Esophagus squamous epithelium (tissue), 5 donors: ENCODE measurements at places on chromosomes 1 and 21. TPM values are rescaled to one million over a fixed set of nuclear protein-coding genes. Genes with fewer than 3 reads are reported as not detected.

DNA sequence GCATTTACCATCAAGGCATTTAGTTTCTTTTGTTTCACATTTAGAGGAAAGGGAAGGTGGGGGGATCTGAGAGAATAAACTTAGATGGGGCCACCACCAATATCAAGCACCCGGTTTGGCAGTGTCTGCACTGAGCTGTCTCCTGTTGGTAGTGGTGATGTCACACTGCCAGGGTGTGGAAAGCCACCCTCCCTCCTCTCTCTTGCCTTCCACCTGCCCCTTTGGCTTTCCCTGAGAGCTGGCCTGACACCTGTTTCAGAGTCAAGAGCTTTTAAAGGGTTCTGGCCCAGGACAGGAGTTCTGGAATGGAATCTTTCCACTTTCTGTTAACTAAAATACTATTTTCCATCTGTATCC lies 13.4 kb downstream of the ATF3 start:
- H3K4me3 ChIP-seq: no peak overlapping the region
- H3K36me3 ChIP-seq: peaks cover 35% of the 10 kb centered on the region
- H3K27me3 ChIP-seq: no peaks in the 10 kb centered on the region
- no peak overlapping the region for H3K27ac ChIP-seq
- H3K4me1 ChIP-seq: peaks cover 5% of the 10 kb centered on the region

GRCh38 chr1:235075048-235075776 lies 53.4 kb downstream of the TOMM20 start:
- H3K27me3 ChIP-seq: no peaks in the 10 kb centered on the region
- H3K4me1 ChIP-seq: peaks cover 49% of the 10 kb centered on the region
- H3K27ac ChIP-seq: peak overlapping the region; percentile 90
- H3K36me3 ChIP-seq: no peaks in the 10 kb centered on the region
- no peak for DNase-seq

GRCh38 chr1:71788113-71788512 lies 494.2 kb downstream of the NEGR1 start:
- H3K27me3 ChIP-seq: no peaks in the 10 kb centered on the region
- H3K27ac ChIP-seq: no peak overlapping the region
- H3K4me1 ChIP-seq: no peaks in the 10 kb centered on the region
- H3K36me3 ChIP-seq: no peaks in the 10 kb centered on the region
- H3K4me3 ChIP-seq: no peak overlapping the region

- H3K4me3 ChIP-seq: peak within 1 kb of the TSS; percentile 68
- H3K36me3 ChIP-seq: no peaks in the 10 kb centered on the region
Measured at GRCh38 chr1:244461245-244462071, at the start of gene CATSPERE. TSS of gene CATSPERE (plus strand) at chr1:244461273. CDS start at chr1:244461430, 157 bp downstream.

GRCh38 chr1:70616946-70617345 lies 205.9 kb downstream of the CTH start:
- H3K27ac ChIP-seq: no peak overlapping the region
- H3K27me3 ChIP-seq: no peaks in the 10 kb centered on the region
- H3K36me3 ChIP-seq: no peaks in the 10 kb centered on the region
- DNase-seq: no peak
- no peak overlapping the region for H3K4me3 ChIP-seq

GRCh38 chr1:192807211-192808162 lies 1.4 kb upstream of the RGS2 start:
- H3K27me3 ChIP-seq: no peaks in the 10 kb centered on the region
- no peak for DNase-seq
- H3K4me3 ChIP-seq: peak overlapping the region; percentile 79

DNA sequence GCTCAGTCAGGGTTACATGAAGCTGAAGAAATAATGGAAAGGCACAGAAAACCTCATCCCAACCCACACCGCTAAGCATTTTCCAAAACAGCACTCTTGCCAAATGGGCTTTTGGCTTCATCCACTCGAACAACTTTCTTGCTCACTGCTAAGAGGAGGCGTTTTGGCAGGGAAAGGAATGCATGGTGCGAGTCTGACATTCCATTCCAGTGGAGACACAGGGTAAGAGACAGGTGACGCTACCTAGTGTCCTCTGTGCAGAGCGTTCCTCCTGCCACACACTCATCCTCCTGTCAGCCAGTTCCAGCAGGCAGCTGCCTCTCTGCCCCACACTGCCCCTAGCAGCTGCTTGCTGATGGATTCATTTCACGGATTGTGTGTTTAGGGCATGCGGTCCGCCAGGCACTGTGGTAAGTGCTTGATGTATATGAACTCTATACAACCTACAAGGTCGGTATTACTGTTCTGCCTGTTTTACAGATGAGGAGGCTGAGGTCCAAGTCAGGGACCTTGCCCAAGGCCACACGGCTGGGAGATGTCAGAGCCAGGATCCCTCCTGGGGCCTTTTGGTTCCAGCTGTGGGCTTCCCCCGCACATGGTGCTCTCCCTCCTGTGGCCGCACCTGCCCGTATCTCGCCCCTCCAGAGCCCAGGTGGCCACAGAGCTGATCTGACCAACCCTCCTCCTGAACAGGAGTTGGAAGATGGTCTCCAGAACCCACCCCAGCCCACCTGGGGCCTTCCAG lies 25.7 kb upstream of the BACE2 start:
- H3K4me1 ChIP-seq: peaks cover 11% of the 10 kb centered on the region
- no peak overlapping the region for H3K4me3 ChIP-seq
- no peak overlapping the region for H3K27ac ChIP-seq
- no peak for DNase-seq

DNA sequence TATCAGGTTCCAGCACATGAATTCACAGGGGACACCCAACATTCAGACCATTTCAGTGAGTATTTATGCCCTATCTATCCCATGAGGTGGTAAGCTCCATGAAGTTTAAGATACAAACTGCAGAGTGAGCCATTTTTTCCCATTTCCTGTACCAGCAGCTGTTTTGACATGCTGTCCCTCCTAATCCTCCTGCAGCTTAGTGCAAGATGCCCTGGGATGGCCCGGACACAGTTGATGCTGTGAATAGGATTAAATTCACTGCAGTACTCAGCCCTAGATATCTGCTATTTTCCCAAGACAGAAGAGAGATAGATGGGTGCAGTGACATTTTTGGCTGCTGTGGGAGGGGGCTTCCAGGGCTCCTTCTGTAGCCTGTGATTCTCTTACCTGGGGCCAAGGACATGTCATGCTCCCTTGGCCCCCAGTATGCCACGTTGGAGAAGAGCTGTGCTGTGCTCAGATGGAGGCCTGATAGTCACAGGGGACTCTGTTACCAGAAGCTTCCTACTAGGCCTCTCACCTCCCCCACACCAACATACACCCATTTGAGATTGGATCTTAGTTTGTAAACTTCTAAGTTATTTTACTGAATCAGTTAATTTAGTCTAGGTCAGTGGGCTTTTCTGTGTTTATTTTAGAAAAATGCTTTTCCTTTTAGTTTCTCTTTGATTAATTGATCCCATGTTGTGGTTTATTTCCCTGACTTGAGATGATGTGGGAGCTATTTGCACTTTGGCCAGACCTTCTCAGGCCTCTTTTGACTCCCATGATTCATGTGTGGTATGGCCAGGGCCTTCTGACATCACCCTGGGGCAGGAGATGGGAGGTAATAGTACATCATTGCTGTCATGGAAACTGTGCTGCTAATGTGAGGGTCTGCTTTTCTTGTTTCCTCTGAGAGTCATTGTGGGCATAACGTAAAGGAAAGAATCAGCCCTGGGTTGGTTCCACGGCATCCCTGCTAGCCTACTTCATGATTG lies 92.6 kb downstream of the ST3GAL3 start:
- DNase-seq: no peak
- H3K4me3 ChIP-seq: no peak overlapping the region
- H3K4me1 ChIP-seq: no peaks in the 10 kb centered on the region
- H3K36me3 ChIP-seq: no peaks in the 10 kb centered on the region
- H3K27ac ChIP-seq: no peak overlapping the region

GRCh38 chr1:204653590-204654340 lies 31.8 kb downstream of the LRRN2 start:
- no peak for DNase-seq
- H3K27me3 ChIP-seq: no peaks in the 10 kb centered on the region
- H3K4me3 ChIP-seq: no peak overlapping the region
- no peaks in the 10 kb centered on the region for H3K4me1 ChIP-seq

- no peak overlapping the region for H3K27ac ChIP-seq
- no peaks in the 10 kb centered on the region for H3K36me3 ChIP-seq
- H3K4me3 ChIP-seq: no peak overlapping the region
Measured at GRCh38 chr1:66282343-66282852, 251.6 kb upstream of the SGIP1 start.

DNA sequence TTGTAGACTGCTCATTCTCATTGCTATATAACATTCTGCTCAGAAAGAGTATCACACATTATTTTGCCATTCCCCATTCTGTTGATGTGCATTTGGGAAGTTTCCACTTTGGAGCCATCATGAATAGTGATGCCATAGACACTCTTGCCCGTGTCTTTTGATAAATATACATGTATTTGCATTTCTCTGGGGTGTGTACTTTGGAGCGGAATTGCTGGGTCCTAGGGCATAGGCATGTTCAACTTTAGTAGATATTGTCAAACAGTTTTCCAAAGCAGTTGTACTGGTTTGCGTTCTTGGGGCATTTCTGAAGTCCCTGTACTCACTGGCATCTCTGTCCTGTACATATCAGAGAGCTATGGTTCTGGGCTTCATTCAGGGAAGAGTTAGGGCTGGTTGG lies 52.1 kb downstream of the PIK3CD start:
- no peaks in the 10 kb centered on the region for H3K36me3 ChIP-seq
- DNase-seq: no peak
- no peak overlapping the region for H3K27ac ChIP-seq
- H3K4me1 ChIP-seq: peaks cover 11% of the 10 kb centered on the region

DNA sequence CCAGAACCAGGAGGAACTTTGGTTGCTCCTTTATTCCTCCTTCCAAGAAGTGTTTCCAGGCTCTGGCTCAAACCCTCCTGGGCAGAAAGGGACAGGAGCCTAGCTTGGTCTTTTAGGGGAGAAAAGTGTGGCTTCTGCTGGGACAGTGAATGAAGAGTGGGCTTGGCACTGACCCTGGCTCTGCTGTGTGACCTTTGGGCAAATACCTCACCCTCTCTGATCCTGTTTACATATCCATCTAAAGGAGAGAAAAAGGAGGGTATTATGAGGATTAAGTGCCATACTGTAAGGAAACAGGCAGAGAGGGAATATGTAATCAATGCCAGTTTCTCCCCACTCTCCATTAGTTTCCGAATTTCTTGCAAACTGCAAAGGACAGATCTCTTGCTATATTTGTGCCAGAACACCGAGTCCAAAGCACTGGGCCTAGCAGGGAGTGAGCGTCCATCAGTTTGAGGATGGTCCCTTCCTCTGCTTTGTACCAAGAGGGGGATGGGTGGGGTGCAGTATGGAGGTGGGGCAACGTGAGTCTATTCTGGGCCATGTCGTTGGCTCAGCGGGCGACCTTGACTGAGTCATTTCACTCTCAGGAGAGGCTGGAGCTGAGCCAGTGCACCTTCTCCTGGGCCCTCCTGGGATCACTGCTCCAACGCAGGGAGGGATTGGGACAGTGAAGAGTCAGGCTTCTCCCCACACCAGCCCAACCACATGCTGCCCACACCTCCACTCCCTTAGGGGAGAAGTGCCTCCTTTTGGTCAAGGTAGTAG lies 38.4 kb downstream of the IGSF21 start:
- no peak overlapping the region for H3K27ac ChIP-seq
- H3K4me1 ChIP-seq: no peaks in the 10 kb centered on the region
- no peaks in the 10 kb centered on the region for H3K36me3 ChIP-seq
- H3K27me3 ChIP-seq: no peaks in the 10 kb centered on the region

- no peaks in the 10 kb centered on the region for H3K4me1 ChIP-seq
- H3K36me3 ChIP-seq: peaks cover 7% of the 10 kb centered on the region
- no peak overlapping the region for H3K27ac ChIP-seq
Measured at GRCh38 chr1:234437423-234438171, 41.4 kb downstream of the TARBP1 start.

GRCh38 chr1:220409771-220410595 lies 118.0 kb upstream of the MARK1 start:
- no peaks in the 10 kb centered on the region for H3K4me1 ChIP-seq
- DNase-seq: no peak
- H3K4me3 ChIP-seq: no peak overlapping the region
- no peaks in the 10 kb centered on the region for H3K36me3 ChIP-seq
- H3K27me3 ChIP-seq: no peaks in the 10 kb centered on the region

- no peaks in the 10 kb centered on the region for H3K36me3 ChIP-seq
- H3K27ac ChIP-seq: no peak overlapping the region
- no peak for DNase-seq
- H3K27me3 ChIP-seq: no peaks in the 10 kb centered on the region
Measured at GRCh38 chr1:55288245-55288644, 73.1 kb upstream of the USP24 start.

DNA sequence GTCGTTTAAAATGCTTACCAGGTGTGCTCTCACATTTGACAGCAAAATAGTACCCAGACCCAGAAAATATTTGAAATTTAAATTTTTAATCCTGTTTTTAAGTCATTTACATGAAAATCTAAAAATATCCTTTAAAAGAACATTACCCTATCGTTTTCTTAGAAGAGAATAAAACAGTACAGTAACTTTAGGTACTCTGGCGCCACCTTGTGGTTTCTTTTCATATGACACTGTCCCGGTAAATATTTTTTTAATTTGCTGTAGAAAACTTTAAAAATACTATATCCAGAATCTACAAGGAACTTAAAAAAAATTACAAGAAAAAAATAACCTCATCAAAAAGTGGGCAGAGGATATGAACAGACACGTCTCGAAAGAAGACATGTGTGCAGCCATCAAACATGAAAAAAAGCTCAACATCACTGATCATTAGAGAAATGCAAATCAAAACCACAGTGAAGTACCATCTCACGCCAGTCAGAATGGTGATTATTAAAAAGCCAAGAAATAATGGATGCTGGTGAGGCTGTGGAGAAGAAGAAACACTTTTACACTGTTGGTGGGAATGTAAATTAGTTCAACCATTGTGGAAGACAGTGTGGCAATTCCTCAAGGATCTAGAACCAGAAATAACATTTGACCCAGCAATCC lies 129.2 kb downstream of the RGS21 start:
- DNase-seq: no peak
- no peaks in the 10 kb centered on the region for H3K4me1 ChIP-seq
- H3K4me3 ChIP-seq: no peak overlapping the region
- no peak overlapping the region for H3K27ac ChIP-seq
- H3K27me3 ChIP-seq: no peaks in the 10 kb centered on the region
- no peaks in the 10 kb centered on the region for H3K36me3 ChIP-seq

Gene ODR4
- total RNA-seq: 12.0 TPM

Gene CATSPERE
- 0.31 TPM for total RNA-seq

Gene KCNJ9
- total RNA-seq: not detected

Gene OLFM3
- not detected for total RNA-seq

Gene S100A1
- not detected for total RNA-seq

Gene ADAMTSL4
- 76.8 TPM for total RNA-seq
